ENCODE measurements at places on chromosomes 7 and 10.

DNA sequence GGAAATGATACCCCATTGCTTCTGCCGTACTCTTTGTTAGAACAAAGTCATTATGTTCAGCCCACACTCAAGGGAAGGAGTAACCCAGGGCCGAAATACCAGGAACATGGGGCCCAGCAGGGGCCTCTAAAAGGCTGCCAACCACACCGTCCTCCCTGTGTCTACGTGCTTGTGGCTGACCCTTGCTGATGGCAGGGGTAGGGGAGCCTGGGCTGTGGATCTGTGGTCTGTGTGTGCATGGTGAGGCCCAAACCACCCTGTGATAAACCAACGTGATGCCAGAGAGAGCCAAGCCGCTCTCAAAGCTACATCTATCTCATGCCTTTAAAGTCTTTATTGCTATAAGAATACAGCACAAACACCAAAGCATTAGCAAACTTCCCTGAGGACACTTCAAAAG is 159.2 kb downstream of the CCDC3 start:
- no peak for DNase-seq

- DNase-seq: no peak
These were observed 174.3 kb downstream of the EMX2 start for GRCh38 chr10:117716889-117717288.

- DNase-seq: no peak
These were observed 102.3 kb downstream of the NSUN6 start for GRCh38 chr10:18549105-18549504.

GRCh38 chr7:36961693-36962092 is 237.4 kb upstream of the AOAH start:
- DNase-seq: no peak

DNA sequence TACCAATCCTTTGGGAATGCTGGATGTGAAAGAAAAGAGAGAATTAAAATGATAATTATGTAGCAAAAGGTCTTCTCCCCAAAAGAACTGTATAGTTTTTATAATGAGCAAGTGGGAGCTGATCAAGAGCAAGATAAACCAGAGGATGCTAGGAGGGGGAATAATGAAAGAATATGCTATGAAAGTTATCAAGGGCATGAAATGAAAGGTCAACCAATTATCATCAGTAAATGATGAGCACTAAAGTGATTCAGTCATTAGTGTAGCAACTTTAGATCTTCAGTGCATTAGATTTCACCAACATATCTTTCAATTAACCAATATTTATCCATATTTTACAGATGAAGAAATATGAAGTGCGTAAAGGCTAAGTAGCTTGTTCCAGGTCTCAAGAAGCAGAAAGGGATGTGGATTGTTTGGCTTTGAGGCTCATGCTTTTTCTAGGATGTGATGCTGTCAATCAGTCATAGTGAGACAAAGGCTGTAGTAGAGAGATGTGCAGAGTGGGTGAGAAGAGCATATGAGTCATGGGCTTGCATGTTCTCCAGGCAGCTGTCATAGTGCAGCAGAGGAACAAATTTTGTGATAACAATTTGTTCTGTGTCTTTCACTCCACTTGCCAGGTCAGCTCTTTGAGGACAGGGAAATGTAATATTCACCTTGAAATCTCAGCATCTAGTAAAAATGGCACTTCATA is 5.7 kb upstream of the OR2F2 start:
- DNase-seq: no peak

DNA sequence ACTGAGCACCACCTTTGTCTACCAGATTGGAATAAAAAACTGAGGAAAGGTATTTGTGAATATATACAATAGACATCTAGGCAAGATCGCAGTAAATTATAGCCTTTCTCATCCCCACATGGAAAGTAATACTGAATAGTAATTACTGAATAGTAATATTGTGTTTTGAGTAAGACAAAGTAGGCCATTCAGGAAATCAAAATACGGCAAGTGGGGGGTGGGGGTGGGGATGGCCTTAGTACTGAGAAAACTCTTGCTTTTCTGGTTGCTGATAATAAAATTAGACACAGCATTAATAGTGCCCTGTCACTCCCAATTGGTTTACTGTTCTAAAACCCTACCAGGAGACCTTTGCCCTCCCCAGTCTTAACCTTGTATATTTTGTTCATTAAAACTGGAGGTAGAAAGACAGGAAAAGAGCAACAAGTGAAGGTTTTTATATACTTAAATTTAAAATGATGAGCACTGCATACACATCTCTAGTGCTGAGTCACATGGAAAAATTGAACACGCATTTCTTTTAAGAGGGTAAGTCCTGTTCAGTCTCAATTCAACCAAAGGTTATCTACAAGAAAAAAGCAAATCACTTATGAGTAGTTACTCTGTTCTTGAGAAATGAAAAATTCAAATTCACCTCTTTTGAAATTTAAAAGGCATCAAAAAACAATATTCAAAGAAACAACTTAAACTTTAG is 65.6 kb downstream of the IGF2BP3 start:
- DNase-seq: no peak

DNA sequence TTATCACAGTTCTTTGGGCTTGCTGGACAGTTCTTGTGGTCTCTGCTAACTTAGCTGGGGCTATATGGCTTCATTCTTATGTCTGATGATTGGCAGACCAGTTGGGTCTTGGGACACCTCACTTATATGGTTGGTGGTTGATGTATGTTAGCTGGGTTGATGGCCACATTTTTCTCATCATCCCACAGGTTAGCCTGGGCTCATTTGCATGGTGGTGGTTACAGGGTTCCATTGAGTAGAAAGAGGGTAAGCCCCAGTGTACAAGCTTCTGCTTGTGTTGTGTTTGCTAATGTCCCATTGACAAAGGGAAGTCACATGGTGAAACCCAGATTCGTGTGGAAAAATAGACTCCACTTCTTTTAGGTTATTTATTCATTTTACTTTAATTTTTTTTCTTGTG is 40.6 kb downstream of the TMEM60 start:
- DNase-seq: no peak

DNA sequence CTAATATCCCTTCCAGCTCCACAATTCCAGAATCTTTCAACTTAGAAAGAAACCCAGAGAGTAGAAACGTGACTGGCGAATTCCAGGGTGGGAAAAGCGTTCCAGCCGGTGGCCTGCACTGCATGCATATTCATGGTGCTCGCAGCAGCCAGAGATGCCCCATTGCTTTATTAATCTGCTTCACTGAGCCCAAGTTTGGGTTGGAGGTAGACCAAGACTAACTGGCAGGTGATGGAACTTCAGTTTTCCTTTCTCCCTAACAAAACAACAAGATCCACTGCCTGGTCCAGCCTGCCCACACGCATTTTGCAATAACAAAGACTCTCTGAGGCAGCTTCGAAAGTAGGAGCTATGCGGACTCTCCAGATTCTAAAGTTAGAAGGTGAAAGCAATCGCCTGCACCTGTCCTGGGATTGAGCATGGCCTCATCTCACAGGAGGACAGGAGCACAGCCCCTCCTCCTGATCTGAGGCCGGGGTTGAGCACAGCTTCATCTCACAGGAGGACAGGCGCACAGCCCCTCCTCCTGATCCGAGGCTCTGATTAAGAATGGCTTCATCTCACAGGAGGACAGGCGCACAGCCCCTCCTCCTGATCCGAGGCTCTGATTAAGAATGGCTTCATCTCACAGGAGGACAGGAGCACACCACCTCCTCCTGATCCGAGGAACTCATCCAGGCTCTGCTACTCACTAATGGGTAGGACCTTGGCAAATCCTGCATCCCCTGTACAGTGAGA is 127.8 kb upstream of the LANCL2 start:
- DNase-seq: no peak

DNA sequence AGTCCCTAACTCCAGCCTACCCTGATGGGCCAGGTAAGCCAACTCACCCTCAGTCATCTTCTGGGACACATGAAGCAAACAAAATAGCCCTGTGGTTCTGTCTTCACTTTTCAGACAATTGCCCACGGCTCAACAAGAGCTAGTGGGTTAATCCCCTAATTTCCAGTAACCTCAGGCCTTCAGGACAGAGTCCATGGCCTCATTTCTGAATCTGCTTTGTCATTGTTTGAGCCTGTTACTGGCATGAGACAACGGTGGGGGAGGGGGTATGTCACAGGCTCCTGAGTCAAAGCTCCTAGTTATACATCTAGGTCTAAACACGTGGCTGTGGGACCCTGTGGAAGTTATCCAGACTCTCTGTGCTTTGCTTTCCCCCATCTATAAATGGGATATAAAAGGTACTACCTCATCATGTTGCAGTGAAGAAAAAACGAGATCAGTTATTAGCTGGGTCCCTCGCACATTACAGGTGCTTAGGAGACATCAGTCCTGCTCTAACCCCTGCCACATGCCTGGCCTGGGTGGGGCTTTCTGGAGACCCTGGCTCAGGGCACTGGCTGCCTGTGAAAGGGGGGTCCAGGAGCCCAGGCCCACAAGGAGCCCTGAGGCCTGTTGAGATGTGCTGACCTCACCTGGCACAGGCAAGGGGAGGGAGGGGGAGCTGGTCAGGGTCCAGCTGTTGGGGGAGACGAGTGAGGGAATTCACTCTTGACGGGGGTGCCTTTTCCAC is 16.5 kb downstream of the MAT1A start:
- DNase-seq: no peak

GRCh38 chr7:1314908-1315450 is 82.3 kb downstream of the UNCX start:
- no peak for DNase-seq

DNA sequence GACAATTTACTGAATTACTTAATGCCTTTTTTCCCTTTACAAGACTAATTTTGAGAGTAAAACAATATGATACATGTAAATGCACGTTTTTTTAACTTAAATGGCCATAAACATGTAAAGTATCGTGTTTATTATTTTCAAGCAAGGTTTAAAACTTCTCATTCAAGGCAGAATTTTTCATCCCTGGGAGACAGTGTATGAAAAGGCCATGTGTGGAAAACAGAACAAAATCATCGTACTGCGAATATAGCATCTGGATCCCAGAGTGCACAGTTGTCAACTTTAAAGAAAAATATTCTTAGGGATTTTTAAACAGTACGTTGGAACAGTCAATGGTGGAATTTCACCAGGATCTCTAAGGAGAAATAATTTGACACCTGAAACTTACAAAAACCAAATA is 1.1 kb upstream of the RAB11FIP2 start:
- no peak for DNase-seq

DNA sequence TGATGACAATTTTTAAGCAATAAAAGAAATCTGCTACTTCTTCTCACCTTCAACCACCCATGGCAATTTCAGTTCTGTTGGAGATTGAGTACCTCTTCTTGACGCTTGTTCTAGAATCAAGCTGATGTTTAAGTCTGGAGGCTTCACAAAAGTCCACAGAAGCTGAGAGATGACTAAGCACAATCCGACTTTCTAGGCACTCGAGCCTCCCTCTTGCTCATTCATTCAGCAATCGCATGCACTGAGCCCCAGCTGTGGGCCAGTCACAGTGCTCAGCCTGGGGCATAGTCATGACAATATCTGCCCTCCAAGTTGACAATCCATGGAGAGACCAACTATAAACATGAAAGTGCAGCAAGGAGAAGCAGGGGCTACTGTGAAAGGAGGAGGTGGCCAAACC is 103.2 kb downstream of the IPMK start:
- DNase-seq: no peak

DNA sequence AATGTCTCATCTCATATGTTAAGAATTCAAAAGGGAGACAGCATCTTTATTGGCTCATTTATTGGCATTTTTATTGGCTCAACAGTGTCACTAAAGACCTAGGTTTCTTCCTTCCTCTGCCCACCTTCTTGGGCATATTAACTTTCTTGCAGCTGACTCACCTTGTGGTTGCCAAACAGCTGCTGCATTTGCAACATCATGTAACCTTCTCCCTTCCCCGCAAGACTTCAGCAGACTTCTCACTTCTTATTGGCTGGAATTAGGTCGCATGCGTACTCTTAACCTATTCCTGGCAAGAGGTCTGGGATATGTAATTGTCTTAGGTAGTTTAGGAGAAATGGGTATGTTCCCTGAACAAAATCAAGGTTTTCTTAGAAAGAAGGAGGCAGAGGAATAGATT is 263.2 kb downstream of the POU6F2 start:
- DNase-seq: no peak

DNA sequence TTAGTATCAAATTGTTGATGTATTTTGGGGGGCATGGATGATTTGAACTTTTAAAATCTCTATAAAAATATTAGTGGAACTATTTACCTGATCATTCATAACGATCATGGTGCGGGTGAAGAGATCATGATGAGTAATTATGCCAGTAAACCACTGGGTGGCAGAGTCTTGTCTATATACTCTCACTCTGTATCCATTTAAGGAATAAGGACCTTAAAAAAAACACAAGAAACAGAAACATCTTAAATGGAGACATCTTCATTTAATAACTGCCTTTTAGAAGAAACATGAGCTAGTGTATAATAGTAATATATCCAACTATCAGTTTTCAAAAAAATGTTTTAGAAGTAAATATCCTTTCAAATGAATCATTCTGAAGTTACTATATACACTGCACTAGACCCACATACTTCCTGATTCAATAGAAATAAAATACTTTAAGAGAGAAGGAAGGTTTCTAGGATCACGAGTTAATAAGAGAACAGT is 84.0 kb downstream of the NRBF2 start:
- peak; percentile 25 for DNase-seq

DNA sequence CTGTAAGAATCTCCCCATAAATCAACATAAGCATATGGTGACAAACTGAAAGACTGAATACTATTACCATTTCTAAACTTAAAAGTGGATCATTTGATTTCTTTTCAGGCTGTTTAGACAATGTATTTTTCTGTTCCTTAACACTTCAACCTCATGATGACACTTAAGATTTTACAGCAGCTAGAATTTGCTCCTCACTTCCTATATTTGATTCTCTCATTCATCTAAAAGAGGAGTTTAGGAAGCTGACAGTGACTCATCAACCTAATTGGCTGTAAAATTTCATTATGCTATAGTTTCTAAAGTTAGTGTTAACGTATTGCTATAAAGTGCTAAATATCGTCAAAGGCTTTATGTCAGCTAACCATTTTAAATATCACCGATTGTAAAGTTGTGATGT is 478.7 kb downstream of the GRM8 start:
- DNase-seq: no peak

- DNase-seq: no peak
These were observed 47.2 kb downstream of the XPNPEP1 start for GRCh38 chr10:109875828-109876821.

GRCh38 chr7:8125680-8126444 is 136.1 kb downstream of the ICA1 start:
- DNase-seq: no peak

DNA sequence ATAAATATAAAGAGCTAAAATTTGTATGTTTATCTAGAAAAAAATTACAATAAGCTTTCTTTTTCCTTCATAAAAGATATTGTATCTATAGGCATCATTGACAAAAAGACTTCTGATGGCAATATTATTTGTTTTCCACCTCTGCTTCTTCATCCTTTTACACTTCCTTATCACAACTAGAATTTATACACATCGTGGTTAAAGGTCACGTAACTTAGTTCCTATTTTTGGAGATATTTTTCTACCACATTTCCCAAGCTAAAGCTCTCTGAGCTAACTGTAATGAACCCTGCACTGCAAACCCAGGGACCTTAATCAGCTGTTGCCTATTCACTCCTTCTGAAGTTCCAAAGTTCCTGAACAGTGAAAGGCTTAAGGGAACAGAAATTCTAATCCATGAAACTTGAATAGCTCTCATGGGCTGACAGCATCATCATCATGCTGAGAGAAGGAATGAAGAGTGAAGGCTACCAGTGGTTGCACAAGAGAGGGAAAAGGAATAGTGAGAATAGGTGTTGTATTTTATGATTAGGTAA is 106.1 kb upstream of the SLC13A1 start:
- no peak for DNase-seq
